Naive thymus-derived CD8-positive, alpha-beta T cell (primary cell): ENCODE measurements at places on chromosomes 11 and 22. TPM values are rescaled to one million over a fixed set of nuclear protein-coding genes. Genes with fewer than 3 reads are reported as not detected.

DNA sequence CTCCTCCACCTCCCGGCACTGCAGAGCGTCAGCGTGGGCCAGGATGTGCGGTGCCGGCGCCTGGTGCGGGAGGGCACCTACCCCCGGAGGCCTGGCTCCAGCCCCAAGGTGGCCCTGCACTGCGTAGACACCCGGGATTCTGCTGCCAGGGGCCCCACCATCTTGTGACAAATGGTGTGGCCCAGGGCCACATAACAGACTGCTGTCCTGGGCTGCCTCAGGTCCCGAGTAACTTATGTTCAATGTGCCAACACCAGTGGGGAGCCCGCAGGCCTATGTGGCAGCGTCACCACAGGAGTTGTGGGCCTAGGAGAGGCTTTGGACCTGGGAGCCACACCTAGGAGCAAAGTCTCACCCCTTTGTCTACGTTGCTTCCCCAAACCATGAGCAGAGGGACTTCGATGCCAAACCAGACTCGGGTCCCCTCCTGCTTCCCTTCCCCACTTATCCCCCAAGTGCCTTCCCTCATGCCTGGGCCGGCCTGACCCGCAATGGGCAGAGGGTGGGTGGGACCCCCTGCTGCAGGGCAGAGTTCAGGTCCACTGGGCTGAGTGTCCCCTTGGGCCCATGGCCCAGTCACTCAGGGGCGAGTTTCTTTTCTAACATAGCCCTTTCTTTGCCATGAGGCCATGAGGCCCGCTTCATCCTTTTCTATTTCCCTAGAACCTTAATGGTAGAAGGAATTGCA is 13.5 kb downstream of the TSKU start:
- DNase-seq = no peak

DNA sequence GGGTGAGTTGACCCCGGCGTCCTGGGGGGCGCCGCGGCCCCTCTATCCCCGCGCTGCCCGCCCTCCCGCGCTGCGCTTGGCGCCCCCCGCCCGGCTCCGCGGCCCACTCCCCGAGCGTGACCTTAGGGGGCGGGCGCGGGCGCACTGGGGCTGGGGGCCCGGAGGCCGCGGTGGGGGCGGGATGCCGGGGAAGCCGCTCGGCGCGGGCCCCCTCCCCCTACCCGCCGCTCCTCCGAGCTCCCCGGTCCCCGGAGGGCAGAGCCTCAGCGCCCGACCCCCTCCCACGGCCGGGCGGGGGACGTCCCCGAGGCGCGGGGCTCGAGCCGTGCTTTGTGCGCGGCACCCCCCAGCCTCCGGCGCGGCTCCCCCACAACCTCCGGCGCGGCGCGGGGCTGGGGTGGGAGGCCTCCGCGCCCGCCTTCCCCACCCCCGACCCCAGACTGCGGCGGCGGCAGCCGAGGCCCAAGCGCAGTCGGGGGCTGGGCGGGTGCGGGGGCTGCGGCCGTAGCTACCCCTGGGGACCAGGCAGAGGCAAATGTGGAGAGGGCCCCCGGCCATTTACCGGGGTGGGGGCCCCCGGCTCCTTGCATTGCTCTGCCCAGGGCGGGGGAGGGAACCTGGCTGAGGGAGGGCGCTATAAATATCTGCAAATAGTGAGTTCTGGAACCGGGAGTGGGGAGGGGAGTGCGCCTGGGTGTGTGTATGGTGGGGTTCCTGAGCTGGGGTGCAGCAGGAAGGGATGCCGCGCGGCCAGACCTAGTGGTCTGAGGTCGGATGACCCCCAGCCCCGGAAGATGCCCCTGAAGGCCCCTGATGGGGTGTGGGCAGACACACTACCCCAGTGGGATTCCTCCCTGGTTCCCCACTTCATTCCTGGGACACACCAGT is 988 bp downstream of the MGAT3 start:
- DNase-seq = no peak

- DNase-seq = no peak
Observed at GRCh38 chr11:100719809-100720221, 32.7 kb downstream of the ARHGAP42 start.

- no peak for DNase-seq
Observed at GRCh38 chr11:24635588-24636290, 138.9 kb downstream of the LUZP2 start.

DNA sequence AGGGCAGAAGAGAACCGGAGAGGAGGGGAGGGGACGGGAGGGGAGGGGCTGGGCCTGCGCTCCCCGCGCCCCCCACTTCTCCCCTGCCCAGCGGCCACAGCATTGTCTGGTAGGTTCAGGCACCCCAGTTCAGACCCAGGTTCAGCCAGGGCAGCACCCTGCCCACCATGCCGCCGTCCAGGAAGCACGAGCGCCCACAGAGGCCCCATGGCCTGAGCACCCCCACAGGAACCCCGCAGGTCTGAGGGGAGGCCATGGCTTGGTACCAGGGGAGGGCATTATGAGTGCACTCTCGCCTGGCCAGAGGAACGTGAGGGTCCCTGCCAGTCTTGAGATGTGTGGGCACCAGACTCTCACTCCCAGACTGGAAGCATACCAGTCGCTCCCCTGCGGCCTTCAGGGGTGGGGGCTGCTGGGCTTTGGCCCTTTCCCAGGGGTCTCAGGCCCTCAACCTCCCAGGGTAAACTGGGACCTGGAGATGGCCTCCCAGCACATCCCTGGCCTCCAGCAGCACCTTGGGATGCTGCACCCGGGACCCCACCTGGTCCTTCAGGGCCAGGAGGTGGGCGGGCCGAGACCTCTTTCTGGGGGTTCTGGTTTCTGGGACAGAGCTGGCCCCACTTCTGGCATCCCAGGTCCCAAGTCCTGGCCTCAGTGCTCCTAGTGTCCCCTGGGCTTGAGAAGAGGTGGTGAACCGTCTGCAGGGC is 597 bp upstream of the PLXNB2 start:
- DNase-seq = no peak

The PARVG gene
- 67.0 TPM for polyA plus RNA-seq

The SLC22A8 gene
- polyA plus RNA-seq = not detected
